B cell (primary cell): ENCODE measurements at places on chromosomes 13 and 19.
A peak's percentile ranks its signal among the peaks of the same experiment; 100 is the strongest.

DNA sequence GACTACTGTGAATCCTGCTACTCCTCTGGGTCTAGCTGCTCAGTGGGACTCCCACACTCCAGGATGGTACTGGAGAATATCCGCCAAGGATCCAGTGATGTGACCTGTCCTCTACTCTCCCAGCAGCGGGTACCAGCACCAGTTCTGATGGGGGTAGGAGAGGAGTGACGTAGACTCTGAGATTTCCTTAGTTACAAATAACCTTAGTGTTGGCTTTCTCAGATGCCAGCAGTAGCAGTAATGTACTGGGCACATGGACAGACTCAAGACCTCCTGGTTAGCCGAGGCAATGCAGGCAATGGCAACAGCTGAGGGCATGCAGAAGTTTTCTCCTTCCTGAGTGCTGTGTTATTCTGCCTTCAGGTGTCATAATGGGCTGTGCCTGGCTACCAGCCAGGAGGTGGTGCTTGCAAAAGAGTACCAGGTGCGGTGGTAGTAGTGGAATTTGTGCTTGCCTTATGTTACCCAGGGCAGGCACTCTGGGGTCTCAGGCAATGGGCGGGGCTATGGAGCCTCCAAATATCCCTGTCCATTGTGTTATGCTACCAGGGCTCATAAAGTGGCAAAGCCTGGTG is 105.3 kb upstream of the KLF5 start:
- DNase-seq = peak; percentile 3

DNA sequence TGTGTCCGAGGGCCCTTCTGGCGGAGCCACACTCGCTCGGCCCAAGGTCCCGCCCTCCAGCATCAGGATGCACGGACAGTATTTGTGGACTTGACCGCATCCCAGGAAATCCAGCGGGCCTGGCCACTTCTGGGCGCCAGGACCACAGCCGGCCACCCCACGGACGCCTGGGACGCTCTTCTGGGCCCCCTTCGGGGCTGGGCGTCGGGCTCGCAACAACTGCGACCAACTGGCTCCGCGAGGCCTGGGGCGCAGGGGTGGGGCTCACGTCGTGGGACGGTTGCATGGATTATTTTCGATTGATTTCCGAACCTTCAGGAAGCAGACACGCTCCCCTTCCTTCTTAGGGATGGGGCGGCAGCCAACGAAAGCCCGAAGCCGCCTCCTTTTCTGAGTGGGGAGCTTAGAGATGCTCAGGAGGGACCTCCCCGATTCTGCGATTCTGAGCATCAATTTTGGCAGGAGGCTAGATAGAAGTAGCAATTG is 521 bp upstream of the NUP58 start:
- DNase-seq = no peak

- no peak for DNase-seq
Measured at GRCh38 chr13:46614582-46614981, 61.6 kb downstream of the LRCH1 start.

DNA sequence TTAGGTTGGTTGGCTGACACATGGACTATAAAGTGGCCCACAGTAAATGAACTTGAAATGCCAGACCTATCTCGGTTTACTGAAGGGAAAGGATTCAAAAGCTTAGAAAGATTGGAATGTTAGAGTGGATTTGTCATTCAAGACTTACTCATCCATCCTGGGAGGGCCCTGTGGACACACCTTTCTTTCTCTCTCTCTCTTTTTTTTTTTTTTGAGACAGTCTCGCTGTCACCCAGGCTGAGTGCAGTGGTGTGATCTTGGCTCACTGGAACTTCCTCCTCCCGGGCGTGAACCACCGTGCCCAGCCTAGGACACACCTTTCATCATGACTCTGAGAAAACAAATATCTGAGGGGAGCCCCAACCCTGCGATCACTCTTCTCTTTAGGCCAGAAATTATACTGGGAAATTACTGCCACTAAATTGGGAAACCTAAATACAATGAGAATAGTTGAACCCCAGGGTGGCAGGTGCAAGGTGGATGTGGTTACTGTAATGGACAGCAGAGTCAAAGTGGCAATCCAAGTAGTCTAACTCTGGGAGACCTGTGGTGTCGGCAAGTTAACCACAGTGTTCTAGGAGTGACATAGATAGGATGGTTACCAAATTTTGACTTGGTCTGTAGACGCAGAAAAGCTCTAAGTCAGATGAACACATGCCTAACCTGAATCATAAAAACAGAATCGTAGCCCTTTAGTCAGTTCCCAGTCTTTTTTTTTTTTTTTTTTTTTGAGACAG is 47.1 kb upstream of the ZMYM5 start:
- DNase-seq = no peak

DNA sequence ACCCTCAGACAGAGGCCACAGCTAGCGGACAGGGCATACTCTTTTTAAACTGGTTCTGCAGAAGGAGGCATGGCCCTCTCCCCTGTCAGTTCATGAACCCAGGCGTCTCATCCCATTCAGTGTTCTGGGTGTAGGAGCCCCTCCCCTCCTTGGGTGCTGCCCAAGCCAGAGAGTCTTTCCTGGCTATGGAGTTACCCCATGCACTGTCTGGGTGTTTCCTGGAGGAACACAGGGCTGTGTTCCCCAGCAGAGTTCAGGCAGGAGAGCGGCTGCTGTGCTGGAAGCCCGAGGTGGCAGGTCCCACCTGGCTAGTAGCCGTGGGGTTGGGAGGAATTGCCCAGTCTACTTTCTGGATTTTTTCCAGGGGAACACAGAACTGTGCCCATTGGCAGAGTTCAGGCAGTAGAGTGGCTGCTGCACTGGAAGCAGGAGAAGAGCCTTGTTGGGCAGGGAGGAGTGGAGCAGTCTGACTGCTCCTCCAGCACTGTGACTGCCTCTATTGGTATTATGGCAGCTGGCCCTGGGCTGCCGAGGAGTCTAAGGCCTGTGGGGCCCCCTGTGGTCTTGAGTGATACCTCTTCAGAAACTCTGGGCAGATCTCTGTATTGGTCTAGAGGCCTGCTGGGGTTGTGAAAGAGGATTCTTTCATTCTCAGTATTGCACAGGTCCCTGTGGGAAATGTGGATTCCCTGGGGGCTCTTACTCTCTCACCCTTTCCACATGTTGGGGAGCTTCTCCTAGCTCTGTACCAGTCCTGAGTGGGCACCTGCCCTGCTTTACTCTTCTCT is 168.3 kb downstream of the PCDH20 start:
- no peak for DNase-seq

DNA sequence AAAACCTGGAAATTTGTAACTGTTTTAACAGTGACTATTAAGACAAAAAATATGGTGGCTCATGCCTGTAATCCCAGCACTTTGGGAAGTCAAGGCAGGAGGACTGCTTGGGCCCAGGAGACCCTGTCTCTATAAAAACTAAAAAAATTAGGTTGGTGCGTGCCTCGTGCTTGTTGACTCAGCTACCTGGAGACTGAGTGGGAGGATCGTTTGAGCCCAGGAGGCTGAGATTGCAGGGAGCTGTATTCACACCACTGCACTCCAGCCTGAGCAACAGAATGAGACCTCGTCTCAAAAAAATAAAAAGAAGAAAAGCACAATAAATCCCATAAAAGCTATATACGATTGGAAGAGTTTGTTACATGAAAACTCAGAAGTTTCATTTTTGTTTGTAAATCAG is 23.7 kb downstream of the KLF5 start:
- DNase-seq = no peak
